ENCODE measurements at places on chromosomes 7 and 10.

- no peak for DNase-seq
Observed at GRCh38 chr7:11239316-11239715, 265.6 kb downstream of the PHF14 start.

- DNase-seq, result no peak
Observed at GRCh38 chr7:34354899-34355298, 303.1 kb upstream of the NPSR1 start.

GRCh38 chr10:79254333-79255006, 92.8 kb upstream of the PPIF start:
- no peak for DNase-seq

DNA sequence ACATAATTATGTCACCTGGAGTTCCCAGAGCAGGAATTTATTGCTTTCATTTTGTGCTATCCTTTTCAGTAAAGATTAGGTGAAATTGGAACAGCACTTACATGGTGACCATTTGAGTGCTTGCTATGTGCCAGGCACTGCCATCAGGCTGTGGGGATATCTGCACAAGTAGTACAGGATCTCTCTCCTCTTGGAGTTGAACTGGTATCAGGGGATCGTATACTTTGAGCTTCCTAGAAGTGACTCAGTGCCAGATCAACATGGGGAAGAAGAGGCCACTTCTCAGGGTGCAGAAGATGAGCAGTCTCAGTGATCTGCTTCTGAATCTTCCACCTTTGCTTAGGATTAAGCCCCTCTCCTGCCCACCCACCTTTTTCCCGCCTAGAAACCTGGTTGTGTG, 29.5 kb downstream of the SGPL1 start:
- no peak for DNase-seq

- DNase-seq, result no peak
Observed at GRCh38 chr7:126016722-126017121, 1087.1 kb upstream of the POT1 start.

DNA sequence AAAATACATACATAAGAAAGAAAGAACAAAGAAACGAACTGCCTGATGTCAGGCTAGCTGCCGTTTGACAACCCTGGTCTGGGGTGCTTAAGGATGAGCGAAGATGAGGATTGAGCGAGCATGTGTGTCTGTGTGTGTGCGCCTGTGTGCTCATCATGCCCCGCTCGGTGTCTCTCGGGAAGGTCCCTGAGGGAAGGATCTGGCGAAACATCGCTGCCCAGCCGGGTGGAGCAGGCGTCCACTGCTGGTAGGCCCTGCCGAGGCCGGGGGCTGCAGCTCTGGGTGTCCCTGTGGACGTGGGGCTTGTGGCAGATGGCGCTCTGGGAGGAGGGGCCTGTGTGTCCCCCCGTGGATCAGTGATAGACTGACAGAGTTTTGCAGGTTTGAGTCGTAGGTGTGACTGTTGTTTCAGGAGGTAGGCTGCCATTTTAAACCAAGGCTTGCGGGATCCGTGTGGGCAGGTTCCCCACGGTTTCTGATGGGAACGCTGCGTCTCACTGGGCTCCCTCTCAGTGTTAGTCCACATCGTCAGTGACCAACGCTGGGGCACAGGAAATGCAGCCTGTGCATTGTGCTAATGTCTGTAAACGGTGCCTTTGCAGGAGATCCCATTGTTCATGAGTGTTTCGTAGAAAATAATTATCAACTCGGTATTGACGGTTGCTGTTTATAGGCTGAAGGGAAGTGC, 5.9 kb upstream of the SUN1 start:
- DNase-seq, result no peak

- DNase-seq, result no peak
Observed at GRCh38 chr7:99928188-99928587, 1.2 kb downstream of the GJC3 start.
